ENCODE measurements at places on chromosomes 3 and 15.
A peak's percentile ranks its signal among the peaks of the same experiment; 100 is the strongest.

GRCh38 chr15:64046421-64047153 is at the start of gene DAPK2:
Gene DAPK2, minus strand, starts transcription at chr15:64046485. Its CDS starts 6,224 bp downstream, at chr15:64040261.
- no peak for DNase-seq

GRCh38 chr3:39106851-39107387 is 508 bp downstream of the GORASP1 start:
- DNase-seq, result peak; percentile 50

- DNase-seq, result no peak
These were observed 15.4 kb upstream of the MUC20 start for GRCh38 chr3:195705081-195705991.

DNA sequence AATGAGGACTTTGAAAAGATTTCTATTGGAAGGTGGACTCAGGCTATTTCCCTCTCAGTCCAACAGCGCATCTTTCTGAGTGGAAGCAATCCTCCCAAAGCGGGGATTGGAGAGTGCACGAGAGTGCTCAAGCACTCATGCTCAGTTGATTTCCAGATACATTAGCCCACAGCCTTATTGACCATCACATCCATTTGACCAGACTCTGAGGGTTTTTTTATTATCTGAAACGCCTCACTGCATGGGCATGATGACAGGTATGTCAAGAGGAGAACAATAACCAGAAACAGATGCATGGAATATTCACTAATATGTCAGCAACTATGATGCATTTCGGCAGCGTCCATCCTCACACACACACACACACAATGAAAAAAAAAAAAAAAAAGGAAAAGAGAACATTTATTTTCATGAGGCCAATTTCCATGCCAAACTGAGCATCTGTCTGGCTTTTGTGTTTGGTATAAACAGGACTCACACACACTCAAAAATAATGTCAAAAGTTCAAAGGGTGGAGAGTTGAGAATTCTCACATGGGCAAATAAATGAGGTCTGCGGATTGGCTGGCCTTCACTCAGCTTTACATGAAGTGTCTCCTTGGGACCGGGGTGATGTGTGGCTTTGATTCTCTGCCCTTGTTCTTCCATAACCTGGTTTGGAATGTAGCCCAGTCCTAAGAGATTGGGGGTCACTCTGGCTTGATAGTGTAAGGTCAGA is 371.6 kb downstream of the MCTP2 start:
- no peak for DNase-seq

- no peak for DNase-seq
These were observed 71.0 kb downstream of the SOX14 start for GRCh38 chr3:137835096-137835495.

GRCh38 chr3:136787349-136787748 is 31.6 kb upstream of the SLC35G2 start:
- no peak for DNase-seq

- no peak for DNase-seq
These were observed 2.2 kb downstream of the TAGLN3 start for GRCh38 chr3:112000966-112001365.

DNA sequence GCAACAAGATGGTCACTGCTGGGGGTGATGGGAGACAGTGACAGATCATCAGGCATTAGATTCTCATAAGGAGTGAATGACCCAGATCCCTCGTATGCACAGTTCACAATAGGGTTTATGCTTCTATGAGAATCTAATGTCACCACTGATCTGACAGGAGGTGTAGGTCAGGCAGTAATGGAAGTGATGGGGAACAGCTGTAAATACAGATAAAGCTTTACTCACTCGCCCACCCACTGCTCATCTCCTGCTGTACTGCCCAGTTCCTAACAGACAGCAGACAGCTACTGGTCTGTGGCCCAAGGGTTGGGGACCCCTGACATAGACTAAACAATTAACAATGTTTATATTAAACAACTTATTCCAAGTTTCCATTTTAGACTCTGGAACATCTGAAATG is 25.4 kb downstream of the IFT80 start:
- DNase-seq, result no peak

DNA sequence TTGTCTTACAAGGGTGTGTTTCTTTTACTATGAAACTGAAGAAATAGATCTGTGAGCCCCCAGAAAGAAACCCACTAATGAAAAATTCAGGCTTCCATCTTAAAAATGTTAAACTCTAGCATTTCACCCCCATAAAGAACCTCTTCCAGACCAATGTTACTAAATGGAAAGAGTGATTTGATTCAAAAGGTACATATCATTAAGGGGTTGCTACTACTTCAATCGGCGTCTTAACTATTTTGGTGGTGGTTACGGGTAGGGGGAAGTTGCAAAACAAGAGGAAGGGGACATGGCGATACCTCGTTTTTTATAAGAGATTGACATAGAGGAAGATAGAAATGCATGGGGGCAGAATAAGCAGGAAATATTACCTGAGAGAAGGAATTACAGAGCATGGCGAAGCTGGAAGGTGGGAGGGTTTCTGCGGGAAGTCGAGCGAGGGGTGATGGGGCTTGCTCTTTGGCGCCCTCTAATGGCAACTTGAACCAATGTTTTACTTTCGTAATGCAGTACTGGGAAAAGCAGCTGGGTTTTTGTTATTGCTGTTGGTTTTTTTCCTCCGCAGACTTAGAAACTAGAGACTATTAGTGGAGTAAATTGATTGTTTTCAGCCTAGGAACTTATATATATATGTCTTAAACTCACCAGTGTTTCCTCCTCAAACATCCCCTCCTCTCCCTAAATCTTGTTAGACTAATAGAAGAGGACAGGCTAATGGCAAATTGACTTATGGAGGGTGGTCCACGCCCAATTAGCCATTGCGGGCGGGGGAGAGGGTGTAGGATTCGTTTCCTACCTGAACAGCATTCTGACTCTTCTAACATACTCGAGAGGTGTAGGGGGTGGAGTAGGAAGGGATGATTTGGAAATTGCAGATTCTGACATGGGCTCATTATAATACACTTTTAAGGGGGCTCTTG is 11.3 kb upstream of the SOX2 start:
- no peak for DNase-seq

DNA sequence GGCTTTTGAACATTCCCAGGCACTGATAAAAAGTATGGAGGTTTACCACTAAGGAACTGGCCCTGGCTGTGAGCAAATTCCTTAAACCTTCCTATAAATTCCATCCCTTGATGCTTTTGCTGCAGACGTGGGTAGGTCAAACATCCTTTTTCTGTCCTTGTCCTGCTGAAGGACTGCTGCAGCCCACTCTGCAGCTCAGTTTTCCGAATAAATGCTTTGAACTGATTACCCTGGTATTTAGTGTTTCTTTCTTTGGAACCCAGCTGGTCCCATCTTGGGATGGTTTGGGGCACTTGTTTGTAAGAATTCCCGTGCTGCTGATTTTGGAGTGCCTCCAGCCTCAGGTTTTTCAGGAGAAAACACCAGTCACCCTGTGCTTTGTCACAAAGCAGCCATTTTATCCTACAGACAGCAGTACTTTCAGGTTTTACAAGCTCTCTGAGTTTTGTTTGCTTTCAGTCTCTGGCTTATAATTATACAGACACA is 815.9 kb downstream of the VGLL3 start:
- no peak for DNase-seq

DNA sequence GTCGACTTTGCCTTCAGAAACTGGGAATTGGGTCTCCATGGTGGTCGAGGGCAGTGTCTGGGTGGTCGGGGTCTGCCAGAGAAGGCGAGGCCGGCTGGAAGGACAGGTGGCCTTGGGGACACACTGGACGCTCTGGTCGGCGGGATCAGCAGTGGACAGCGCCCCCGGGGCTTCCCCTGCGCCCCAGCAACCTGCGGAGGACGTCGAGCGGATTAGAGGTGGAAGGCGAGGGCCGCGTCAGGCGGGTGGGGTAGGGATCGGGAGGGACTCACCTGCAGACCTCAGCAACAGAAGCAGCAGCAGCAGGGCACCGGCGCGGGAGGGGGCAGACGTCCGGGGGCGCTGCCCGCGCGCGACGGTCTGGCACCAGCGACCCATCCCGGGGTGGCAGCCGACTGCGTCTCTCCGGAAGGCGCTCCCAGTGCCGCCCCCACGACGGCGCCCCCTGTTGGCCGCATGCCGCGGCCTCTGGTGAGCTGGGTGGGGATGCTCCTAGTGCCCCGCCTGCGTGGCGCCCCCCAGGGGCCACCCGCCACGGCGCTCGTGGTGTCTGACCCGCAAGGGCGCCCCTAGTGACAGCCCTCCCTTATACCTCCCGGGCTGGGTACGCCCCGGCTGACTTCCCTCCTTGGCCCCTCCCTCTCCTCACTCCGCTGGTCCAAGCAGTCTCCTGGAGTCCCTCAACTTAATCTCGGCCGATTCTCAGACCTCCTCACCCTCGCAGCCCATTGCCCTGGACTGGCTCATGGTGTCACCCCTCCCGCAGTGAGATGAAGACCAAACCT is at the start of gene PRSS50:
Gene PRSS50 (minus strand): TSS at position 423 of the 785 bp plus-strand sequence. CDS start 45 bp downstream, at position 378.
- peak; percentile 43 for DNase-seq

GRCh38 chr3:34863485-34863884 is 775.8 kb upstream of the ARPP21 start:
- DNase-seq, result no peak

- no peak for DNase-seq
These were observed 38.4 kb downstream of the GTF2E1 start for GRCh38 chr3:120780977-120781376.

DNA sequence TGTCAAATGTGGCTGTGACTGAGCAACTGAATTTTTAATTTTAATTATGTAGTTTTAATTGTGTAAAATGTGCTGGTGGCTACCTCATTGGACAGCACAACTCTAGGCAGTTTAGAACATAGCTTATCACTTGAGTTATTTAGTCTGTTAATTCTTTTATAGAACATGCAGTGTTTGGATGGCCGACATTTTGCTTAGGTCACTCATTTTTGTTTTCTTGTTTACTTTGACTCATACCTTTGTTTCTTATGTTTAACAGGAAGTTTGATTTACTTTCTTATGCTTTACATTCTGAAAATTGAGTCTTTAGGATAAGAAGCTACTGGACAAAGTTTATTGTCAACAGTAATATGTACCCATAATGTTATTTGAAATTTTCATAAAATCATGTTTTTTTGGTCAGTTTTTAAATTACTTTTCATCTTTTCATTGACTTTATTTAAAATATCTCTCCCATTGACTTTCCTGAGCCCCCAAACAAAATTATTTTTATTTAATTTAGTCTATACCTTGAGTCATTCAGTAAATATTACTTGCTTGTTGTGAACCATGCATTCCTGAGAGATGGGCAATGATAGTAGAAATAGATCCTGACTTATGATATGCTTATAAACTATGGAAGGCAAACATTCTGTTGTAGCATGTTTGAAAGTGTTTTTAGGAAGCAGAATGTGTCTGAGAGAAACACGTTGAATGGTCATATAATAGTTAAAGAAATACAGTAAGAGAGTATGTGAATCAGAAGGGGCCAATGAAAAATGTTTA is 60.6 kb downstream of the TCF12 start:
- no peak for DNase-seq

DNA sequence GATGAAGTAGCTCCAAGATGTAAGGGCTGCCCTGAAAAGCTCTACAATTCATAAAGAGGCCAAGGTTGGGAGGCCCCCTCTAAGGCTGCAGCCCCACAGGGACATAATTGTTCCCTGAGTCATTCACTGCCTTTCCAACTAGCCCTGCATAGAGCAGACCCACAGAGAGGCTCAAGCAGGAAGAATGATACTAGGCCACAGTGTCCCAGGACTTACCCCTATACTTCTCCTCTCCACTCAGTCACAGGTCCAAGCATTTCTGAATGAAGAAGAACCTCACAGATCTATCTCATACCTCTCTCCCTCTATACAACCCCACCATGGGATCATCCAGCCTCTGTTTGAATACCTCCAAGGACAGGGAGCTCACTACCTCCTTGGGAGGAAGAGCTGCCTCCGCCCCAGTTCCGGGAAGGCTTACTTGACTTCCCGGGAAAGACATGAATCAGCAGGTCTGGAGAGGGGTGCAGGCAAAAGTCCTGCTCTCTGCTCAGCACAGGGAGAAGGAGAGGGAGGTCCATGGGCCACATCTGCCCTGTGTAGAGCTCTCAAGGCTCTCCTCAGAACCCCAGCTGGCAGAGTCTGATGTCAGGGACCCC is 6.9 kb upstream of the SKIC8 start:
- DNase-seq, result no peak

- no peak for DNase-seq
These were observed 166.4 kb downstream of the SUCNR1 start for GRCh38 chr3:152039887-152040286.

- peak; percentile 84 for DNase-seq
These were observed at the start of gene CLPX for GRCh38 chr15:65184868-65185717. Gene CLPX, minus strand, starts transcription at chr15:65185342. Its CDS starts 189 bp downstream, at chr15:65185153.

DNA sequence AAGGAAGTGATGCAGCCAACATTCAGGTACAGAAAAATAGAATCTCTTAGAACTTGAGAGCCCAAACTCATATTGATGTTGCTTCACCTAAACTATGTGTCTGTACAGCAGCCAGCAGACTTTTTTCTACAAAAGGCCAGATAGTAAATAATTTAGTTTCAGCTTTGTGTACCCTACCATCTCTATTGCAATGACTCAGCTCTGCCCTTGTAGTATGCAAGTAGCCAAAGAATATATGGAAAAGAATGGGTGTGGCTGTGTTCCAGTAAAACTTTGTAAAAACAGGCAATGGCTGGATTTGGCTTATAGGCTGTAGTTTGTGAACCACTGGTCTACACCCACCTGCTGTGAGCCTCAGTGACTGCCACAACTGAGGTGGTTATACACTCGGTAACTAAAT is 392.5 kb upstream of the RARB start:
- DNase-seq, result no peak

DNA sequence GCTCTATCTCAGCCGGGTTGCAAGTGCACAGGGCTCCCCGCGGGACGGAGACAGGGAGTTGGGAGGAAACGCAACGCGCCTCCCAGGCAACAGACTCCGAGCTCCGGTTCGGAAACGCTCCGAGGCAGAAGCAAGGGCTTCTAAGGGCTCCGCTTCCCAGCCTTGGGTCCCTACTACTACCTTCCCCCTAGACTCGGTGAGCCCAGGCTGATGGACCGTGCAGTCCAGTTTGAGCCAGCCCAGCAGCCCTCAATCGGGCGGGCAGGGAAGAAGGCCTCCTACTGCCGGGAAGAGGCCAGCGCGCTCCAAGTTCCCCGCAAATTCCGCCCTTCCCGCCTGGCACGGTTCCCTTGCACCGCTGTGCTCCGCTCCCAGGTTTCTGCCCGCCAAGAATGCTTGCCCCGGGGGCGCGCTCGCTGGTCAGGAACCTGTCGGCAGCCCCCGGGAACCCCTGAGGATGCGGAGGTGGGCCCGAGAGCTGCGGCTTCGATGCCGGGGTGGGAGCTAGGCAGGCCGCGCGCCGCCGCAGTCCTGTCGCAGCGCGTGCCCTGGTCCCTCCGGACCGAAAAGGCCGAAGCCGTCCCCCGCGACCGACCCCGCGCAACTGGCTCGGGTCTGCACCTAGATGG is 728 bp downstream of the TRANK1 start:
- peak; percentile 21 for DNase-seq

GRCh38 chr3:83934192-83935021 is 1024.4 kb upstream of the CADM2 start:
- no peak for DNase-seq

- no peak for DNase-seq
These were observed 62.1 kb upstream of the XCR1 start for GRCh38 chr3:46089237-46090011.

GRCh38 chr3:87710511-87710910 is 348.3 kb downstream of the CGGBP1 start:
- no peak for DNase-seq

All from breast epithelium (tissue), 4 donors.